ENCODE measurements at places on chromosomes 1 and 21.

- no peak for DNase-seq
Observed at GRCh38 chr1:171898941-171899340, 57.6 kb downstream of the DNM3 start.

GRCh38 chr1:14390816-14391215 is 207.7 kb upstream of the KAZN start:
- DNase-seq: no peak

DNA sequence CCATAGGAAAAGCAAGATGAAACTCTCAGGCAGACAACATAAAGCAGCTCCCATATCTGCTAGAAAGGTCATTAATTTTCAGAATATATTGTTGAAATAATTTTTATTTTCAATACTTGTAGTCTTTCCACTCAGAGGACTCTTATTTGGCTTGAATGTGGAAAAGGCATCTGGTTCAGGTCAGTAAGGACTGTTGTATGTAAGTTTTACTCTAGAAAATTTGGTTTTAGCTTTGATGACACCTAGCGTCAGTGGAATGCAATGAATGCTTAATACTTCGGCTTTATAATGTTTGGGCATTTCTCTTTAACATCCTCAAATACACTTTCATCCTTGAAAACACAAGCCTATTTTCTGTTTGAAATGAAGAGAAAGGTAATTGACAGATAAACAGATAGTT is 63.3 kb downstream of the LRRC40 start:
- no peak for DNase-seq

DNA sequence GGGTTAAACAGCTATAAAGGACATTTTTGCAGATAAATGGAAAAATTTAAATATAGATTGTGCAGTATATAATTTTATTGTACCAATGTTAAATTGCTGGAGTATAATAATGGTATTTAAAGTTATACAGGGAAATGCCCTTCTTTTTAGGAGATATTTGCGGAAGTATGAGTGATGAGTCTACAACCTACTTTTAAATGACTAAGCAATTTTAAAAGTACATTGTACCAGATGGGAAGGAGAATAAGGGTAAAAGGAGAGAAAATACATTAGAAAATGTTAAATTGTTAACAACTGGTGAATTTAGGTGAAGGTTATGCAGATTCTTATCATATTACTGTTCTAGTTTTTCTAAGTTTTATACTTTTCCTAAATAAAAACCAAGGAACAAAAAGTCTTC is 91.8 kb downstream of the ZZZ3 start:
- no peak for DNase-seq

DNA sequence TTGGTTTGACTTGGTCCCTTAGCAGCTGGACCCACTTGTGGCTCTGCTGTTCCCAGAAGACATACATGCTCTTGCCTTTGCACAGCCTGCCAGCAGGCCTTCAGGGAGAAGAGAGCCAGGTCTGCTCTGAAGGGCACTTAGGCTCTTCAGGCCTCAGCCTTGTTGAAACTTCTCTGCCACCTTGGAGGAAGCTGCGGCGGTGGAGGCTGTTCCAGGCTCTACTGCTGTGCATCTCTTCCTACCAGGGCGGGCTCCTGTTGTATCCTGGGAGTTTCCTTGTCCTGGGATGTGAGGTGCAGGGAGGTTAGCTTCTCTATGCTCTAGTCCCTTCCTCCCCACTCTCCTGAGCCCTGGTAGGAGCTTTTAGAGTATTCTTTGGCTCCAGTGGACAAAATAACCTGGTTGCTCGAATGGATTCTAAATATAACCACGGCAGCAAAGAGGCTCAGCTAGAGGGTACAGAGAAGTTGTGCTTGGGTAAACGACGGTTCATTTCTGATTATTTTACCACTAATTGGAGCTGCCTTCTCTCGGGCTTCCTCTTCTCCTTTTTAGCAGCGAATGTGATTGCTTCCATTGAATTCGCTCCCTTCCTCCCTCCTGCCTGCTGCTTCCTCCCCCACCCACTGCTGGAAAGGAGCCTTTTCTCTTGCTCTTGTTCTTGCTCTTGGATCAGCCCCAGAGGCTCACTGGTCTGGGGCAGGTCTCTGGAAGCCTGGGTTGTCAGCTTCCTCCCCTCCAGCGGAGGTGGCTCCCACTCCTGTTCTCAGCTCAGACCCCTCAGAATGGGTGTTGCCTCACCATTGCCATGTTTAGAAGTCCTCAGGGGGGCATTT is 126.6 kb upstream of the CACNA1E start:
- no peak for DNase-seq

DNA sequence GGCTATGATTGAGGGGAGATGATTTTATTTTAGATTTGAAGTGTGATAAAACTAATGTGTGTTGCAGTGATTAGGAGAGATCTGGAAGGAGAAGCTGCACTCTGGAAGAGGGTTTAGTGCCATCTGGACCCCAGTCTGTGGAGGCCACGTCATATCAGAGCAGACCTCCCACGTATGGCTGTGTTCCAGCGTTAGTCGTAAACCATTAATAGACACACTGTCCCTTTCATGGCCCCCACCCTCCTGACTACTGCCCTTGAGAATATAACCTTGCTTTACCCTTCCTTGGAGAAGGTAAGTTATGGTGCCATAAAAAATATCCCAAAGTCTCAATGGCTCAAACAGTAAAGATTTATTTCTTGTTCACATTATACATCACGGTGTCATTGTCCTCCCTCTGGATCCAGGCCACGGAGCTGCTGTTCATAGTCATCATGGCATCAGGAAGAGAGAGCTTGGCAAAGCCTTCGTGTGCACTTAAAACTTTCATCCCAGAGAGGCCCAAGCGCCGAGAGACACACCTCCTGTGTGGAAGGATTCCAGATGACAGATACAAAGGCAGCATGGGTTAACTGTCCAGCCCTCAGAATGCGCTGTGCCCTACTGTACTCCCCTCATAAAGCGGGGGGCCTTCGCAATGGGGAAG is 33.2 kb downstream of the RHOU start:
- DNase-seq: no peak

- DNase-seq: no peak
Observed at GRCh38 chr1:2607641-2608091, 21.1 kb downstream of the PRXL2B start.

- DNase-seq: peak; percentile 34
Observed at GRCh38 chr1:159008744-159009188, 941 bp upstream of the IFI16 start.

- DNase-seq: no peak
Observed at GRCh38 chr1:159266832-159267231, 35.3 kb upstream of the FCER1A start.

- DNase-seq: no peak
Observed at GRCh38 chr1:47233186-47233585, 1.2 kb upstream of the TAL1 start.

Data from stimulated activated naive CD4-positive, alpha-beta T cell treated with Interleukin-2 at 50 U/mL for 16 hours (primary cell).